ENCODE measurements at places on chromosomes 5 and 9. TPM values are rescaled to one million over a fixed set of nuclear protein-coding genes. Genes with fewer than 3 reads are reported as not detected.

The IL5 gene
- not detected for total RNA-seq

The PHF24 gene
- not detected for total RNA-seq

The GHR gene
- 0.30 TPM for total RNA-seq

The TEX48 gene
- not detected for total RNA-seq

The TICAM2 gene
- 1.3 TPM for total RNA-seq

The IFNA8 gene
- not detected for total RNA-seq

The OTULINL gene
- total RNA-seq, result 0.15 TPM

The PCDHGA2 gene
- 0.65 TPM for total RNA-seq

The TRIM36 gene
- not detected for total RNA-seq

The ANKRD31 gene
- total RNA-seq, result not detected

The PTPN3 gene
- not detected for total RNA-seq

The DPYSL3 gene
- total RNA-seq, result 166 TPM

The CDK5RAP2 gene
- total RNA-seq, result 17.5 TPM

The DBH gene
- not detected for total RNA-seq

The S1PR3 gene
- total RNA-seq, result 1.8 TPM

The FRMD3 gene
- 0.76 TPM for total RNA-seq

The ATP6V0E1 gene
- total RNA-seq, result 139 TPM

The FCN2 gene
- not detected for total RNA-seq

The JMY gene
- 6.5 TPM for total RNA-seq

The SCGB3A2 gene
- total RNA-seq, result not detected

The ATOSB gene
- 8.8 TPM for total RNA-seq

The GTF2H2 gene
- 20.1 TPM for total RNA-seq

The AK8 gene
- total RNA-seq, result 0.30 TPM

The ADAMTS16 gene
- total RNA-seq, result not detected

The CTXN3 gene
- under 0.01 TPM for total RNA-seq

The OBP2B gene
- total RNA-seq, result not detected

The INSL6 gene
- not detected for total RNA-seq

The NME5 gene
- 1.1 TPM for total RNA-seq

The IFNB1 gene
- total RNA-seq, result 0.46 TPM

The CER1 gene
- not detected for total RNA-seq

The IFNA21 gene
- not detected for total RNA-seq

The HAPLN1 gene
- total RNA-seq, result 4.7 TPM

All from epithelial cell of umbilical artery (primary cell).